Naive thymus-derived CD4-positive, alpha-beta T cell (primary cell): ENCODE measurements at places on chromosomes 4 and X. TPM values are rescaled to one million over a fixed set of nuclear protein-coding genes. Genes with fewer than 3 reads are reported as not detected.

DNA sequence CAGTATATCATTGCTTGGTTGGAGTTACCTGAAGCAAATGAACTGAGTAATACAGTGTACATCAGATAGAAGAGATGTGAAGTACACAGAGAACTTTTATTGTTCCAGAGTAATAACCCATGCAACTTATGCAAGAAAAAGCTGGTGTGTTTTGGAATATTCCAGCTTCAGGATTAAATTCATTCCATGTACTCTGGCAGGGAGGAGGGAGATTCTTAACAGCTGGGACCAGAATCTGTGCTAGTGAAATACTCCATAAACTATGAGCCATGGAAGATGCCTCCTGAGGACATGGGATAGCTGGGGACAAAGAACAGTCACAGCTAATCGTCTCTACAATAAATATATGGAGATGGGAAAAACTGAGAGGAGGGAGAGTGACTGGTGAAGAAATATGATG lies 101.6 kb upstream of the OTUD4 start:
- no peak for DNase-seq

DNA sequence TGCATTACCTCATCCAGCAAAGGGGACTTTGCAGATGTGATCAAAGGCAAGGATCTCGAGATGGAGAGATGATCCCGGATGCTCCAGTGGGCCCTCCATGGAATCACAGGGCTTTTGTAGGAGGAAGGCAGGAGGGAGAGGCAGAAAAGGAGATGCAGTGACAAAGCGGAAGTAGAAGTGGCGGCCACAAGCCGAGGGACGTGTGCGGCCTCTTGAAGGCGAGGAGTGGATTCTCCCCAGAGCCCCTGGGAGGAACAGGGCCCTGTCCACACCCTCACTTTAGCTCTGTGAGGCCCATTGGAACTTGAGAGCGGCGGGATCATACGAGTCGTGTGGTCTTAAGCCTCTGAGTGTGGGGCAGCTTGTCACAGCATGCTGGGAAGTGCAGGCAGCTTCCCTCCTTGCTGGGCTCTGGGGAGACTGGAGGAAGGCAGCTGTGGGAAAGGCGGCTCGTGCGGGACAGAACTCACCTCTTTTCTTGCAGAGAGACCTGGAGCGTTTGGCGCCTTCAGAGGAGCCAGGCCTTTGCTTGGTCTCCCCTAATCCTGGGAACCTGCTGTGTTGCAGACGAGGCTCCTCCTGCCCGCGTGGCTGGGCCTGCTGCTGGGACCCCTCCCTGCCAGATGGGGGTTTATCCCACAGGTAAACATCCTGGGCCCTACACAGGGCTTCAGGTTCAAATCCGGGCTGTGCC lies 10.2 kb downstream of the SH3TC1 start:
- DNase-seq, result no peak

The EFHC2 gene
- total RNA-seq, result 2.4 TPM

The GASK1B gene
- total RNA-seq, result 1.00 TPM

GRCh38 chr4:117478702-117479101 lies 393.3 kb upstream of the TRAM1L1 start:
- no peak for DNase-seq

DNA sequence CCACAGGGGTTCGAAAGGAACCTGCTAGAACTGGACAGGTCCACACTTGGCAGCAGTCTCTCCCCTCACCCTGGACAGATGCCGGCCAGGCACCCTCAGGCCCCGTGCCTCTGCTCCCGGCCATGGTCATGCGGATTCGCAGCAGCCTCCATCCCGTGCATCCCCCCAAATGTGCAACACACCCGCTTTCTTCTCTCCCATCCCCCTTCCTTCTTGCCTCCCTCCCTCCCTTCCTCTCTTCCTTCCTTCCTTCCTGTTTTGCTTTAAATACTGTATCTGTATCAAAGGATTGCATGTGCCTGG lies 35.0 kb upstream of the HMX1 start:
- no peak for DNase-seq

- DNase-seq, result no peak
Measured at GRCh38 chr4:108620933-108621905, 843 bp downstream of the RPL34 start.

- DNase-seq, result no peak
Measured at GRCh38 chr4:134888156-134888555, 686.6 kb upstream of the PABPC4L start.
